Right atrium auricular region (tissue), 2 donors: ENCODE measurements at places on chromosomes 1 and 21.

DNA sequence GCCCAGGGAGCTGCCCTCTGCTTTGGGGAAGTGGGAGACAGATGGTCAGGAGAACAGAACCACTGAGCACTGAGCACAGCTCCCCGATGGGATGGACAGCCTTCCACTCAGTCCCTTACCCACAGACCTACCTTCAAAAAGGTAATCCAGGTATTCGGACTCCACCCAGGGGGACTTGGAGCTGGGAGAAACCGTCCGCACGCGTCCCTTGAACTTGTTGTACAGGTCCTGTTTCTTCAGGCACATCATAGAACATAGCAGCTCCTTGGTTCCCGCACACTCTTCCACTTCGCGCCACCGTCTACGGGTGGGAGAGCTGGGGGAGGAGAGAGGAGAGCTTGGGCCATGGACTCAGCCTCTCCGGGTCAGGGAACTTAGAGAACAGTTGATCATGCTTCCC, 17.8 kb downstream of the IFNLR1 start:
- no peak for DNase-seq

- no peak for DNase-seq
These were observed 90.0 kb downstream of the TYW3 start for GRCh38 chr1:74822851-74823401.

- no peak for DNase-seq
These were observed 51.0 kb downstream of the ZBTB18 start for GRCh38 chr1:244102046-244102445.

DNA sequence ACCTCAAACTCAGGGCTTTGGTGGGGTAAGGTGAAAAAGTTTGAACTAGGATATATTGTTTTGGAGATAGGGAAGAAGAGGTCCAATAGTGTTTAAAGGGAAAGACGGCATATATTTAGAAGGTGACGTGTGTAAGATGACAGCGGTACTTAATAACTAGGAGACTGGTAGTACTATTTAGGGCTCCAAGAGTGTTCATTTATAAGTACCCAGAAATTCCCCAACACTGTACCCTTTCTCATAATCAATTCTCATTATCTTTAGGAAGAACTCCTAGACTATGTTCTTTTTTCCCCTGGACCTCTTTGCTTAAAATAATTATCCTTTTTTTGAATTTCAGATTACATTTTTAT, 1.5 kb downstream of the LYPLAL1 start:
- DNase-seq = no peak

- DNase-seq = no peak
These were observed 7.1 kb downstream of the SYT2 start for GRCh38 chr1:202703191-202703590.

DNA sequence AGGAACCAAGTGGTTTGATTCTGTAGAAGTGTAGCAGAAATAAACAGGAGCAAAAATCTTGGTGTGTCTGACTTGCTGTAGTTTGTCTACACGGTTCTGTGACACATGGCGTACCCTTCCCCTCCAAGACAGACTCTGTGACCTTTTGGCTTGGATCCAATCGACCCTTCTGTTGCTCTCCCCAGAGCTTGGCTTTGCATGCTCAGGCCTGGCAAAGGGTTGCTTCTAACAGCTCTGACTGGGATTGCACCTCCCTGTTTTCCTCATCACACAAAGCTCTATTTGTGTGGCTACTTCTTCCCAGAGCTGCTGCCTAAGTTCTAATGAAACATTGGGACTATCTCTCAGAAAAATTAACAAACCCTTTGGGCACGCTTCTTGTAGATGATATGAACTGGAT, 24.0 kb downstream of the NGF start:
- no peak for DNase-seq
